ENCODE measurements at places on chromosomes 2 and 18. TPM values are rescaled to one million over a fixed set of nuclear protein-coding genes. Genes with fewer than 3 reads are reported as not detected.
A peak's percentile ranks its signal among the peaks of the same experiment; 100 is the strongest.

DNA sequence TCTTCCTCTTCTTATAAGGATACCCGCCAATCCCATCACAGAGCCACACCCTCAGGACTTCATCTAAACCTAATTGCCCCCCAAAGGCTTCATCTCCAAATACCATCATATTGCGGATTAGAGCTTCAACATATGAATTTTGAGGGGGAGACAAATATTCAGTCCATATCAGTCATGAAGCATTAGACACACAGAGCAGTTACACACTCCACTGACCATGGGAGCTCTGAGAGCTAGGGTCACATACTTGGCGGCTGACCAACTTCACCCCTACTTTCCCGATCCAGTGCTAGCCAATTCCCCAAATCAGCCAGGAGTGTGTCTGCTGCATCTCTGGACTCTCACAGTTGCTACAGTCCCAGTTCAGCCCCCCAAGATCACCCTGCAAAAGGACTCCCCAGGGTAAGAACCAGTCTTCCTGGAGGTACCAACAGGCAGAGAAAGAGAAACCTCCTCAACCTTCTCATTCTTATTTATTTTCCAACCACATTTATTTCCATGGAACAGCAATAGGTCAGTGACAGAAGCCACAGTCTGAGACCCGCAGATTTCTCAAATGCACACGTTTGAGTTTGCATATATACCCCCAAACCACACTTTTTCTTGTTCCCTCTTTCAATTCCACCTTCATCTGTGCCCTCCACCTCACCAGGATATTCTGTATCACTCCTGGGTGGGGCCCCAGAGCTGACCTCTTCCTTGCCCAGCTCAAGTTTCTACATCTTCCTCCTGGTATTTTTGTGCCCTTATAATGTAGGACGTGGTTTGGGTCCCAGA, 33.3 kb downstream of the SPP2 start:
- no peak for DNase-seq

DNA sequence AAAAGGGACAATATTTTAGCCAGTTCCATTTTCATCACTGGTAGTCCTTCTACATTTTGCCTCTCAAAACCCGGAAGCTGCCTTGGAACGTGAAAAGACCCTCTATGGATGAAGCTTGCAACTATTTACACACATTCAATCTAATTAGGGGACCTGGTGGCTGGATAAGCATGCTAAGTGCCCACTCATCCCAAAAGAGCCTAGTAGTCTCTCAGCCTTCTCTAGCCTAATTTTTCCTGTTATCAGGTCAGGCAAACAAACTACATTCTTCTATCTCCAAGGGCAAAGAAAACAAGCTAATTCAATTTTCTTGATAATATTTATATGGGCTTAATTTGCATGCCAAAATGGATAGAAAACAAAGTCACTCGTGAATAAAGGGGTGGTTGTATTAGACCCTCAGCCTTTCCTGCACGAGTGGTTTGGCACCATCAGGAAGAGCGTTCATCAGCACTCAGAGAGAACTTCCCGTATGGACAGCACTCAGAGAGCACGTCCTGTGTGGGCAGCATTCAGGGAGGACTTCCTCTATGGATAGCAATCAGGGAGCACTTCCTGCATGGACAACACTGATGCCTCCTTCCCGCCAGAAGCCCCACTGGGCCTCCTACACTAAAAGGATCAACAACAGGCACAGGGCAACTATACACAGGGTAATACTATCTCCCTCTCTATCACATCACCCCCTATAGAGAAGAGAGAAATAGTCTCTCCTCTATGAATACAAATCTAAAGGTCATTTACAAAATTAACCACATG, 122.2 kb downstream of the RBMS1 start:
- DNase-seq = peak; percentile 83

The ZBTB14 gene
- total RNA-seq = 7.8 TPM

DNA sequence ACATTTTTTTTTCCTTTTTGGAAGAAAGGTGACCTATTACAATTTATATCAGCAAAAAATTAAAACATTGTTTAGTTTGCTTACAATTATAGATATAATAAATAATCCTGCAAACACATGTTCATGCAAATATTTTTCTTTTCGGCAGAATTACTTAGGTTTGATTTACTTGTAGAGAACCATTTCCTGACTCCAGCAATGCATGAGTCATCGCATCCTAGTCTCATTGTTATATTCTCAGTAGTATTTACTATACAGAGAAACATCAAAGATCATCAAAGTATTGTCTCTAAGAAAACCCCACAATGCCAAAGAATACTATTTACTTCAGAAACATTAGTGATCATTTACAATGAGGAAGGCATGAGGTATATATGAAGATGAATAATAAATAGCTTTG, 40.4 kb upstream of the MTIF2 start:
- DNase-seq = peak; percentile 87

The CXCR1 gene
- total RNA-seq = not detected

The DQX1 gene
- total RNA-seq = not detected

- no peak for DNase-seq
Observed at GRCh38 chr2:217938036-217938435, 64.8 kb downstream of the TNS1 start.

The CRYGC gene
- not detected for total RNA-seq

DNA sequence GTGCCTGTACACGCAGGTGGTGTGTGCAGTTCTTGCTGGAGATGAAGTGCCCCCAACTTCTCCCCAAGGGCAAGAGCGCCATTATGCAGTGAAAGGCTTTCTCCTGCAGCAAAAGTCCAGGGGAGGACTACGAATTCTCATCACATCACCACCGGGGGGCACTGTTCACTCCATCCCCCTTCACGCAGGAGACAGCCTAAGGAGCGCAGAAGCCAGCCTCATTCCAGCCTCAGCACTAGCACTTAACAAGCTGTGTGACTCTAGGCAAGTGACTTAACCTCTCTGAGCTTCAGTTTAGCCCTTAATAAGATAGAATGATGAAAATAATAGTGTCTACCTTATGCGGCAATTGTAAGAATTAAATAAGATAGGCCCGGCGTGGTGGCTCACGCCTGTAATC, 32.3 kb downstream of the DNMT3A start:
- peak; percentile 70 for DNase-seq

The PRKAG3 gene
- total RNA-seq = not detected

DNA sequence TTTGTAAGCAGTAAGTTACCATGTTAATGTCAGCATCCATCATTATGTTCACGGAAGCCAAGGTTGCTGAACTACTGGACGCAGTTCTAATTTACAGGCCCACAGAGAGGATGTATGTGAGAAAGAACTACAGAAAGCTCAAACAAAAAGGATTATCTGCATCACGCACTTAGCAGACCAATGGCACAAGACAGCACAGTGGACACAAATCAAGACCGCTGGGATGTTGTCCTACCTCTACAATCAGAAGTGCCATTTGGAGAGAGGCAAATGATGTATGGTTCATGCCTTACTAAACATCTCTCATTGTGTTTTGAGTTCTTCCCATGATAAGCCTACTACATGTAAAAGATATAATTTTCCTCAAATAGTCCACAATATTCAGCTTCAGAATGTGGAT, 330.7 kb upstream of the CHAC2 start:
- no peak for DNase-seq

The CNTNAP5 gene
- total RNA-seq = not detected

The ADCY3 gene
- total RNA-seq = 15.5 TPM

DNA sequence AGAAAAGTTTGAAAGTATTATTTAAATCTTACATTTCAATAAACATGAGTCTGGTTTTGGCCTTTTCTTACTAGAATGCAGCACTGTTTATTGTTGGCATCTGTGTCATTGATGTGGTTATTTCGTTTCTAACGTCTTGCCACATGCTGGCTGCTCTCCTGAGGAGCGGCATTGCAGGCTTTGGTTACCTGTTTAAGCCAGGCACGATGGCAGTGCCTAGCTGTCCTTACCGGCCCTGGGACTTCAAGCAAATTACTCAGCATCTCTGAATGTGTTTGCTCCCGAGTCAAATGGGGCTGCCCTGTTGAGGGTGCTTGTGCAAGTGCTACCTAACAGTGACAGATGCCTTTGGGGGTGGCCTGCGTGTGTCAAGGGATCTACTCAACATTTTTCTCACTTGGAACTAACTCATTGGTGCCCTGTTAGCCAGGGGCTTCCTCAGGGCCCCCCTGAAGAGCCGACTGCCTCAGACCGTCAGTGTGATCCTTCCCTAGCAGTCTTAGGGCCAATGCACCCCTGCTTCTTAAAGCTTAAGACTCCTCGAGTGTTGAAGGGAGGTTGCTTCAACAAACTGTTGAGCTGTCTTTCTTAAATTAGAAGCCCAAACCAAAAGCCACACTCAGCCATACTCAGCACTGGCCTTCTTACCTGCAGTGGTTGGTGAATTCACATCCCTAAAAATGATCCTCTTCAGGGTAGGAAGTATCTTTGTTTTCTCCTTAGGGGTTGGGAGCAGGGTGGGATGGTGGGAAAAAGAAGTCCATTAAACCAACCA, 151.5 kb downstream of the NCK2 start:
- DNase-seq = no peak
